ENCODE measurements at places on chromosomes 12 and 14. TPM values are rescaled to one million over a fixed set of nuclear protein-coding genes. Genes with fewer than 3 reads are reported as not detected.

DNA sequence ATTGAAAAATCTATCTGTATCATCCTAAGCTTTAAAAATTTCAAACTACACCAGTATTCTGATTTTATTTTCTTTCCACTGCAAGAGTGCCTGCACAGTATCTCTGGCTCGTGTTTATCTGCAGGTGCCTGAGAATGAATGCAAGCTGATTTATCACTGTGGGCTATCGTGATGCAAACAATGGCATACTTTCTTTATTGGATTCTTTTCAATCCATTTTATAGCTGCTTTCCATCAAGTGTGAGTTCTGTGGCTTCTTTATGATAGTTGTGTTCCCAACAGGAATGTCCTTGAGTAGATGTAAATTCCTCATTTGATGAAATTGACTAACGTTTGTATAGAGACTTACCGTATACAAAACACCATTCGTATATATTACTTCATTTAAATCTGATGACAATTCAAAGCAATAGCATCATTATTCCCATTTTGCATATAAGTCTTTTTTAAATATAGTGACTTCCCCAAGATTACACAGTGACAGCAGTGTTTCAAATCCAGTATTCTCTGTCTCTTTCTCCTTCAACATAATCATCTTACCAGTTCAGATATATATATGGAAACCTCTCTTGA lies 160.3 kb upstream of the ABCD2 start:
- no peak for DNase-seq

DNA sequence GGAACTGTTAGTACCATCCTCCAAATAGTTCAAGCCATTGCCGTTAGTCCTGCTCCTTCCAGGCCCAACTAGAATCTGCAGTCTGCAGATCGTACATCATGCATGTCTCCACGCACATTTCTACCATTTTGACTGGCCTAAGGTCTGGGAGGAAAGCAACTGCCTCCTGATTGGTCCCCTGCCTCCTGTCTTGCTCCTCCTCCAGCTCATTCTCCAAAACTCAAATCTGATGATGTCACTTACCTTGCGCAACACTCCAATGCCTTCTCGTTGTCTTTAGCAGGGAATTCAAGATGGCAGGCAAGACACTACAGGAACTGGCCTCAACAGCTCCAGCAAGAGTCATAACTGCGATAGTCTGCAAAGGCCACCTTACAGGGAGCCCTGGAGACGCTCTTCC lies 9.7 kb upstream of the HCAR1 start:
- no peak for DNase-seq

KLRC1 gene
- 1.4 TPM for total RNA-seq

DNA sequence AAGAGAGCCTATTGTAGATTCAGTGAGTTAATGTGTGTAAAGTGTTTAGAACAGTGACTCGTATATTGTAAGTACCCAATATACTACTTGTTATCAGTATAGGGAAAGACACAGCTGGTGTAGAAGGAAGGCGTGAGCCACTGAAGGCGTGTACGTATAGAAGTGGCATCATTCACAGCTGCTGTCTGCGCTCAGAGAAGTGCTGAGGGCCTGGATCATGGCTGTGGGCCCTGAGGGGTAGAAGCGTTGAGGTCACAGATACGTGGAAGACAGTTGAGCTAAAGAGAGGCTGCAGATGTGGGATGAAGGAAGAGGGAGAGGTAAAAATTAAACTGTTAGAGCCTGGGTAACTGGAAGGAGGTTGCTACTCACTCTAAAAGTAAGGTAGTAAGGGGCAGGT lies 5.9 kb downstream of the C12orf75 start:
- no peak for DNase-seq

DNA sequence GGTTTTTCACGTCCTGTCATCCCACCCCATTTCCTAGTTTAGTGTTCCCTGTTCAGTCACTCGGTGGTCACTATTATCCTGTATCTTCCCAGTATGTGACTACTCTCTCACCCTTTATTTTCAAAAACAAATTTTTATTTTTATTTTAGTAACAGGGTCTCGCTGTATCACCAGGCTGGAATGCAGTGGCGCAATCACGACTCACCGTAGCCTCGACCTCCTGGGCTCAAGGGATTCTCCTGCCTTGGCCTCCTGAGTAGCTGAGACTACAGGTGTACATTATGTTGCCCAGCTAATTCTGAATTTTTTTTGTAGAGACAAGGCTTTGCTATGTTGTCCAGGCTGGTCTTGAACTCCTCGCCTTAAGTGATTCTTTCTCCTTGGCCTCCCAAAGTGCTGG lies 20.1 kb upstream of the PRICKLE1 start:
- no peak for DNase-seq

DNA sequence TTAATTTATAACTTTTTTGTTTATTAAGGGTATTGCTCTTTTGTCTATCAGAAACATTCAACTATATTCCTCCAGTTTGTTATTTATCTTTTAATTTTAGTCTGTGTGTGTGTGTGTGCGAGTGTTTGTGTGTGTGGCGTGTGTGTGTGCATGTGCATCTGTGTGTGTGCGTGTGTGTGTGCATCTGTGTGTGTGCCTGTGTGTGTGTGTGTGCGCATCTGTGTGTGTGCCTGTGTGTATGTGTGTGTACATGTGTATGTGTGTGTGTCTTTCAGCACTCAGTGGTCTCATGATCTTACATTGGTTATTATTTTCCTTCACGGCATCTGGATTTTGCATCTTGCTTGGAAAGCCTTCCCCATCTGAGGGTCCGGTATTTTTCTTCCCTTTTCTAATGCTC lies 281.1 kb upstream of the RTL1 start:
- DNase-seq, result no peak

EMC9 gene
- 22.1 TPM for total RNA-seq

DNAI7 gene
- 5.3 TPM for total RNA-seq

DNA sequence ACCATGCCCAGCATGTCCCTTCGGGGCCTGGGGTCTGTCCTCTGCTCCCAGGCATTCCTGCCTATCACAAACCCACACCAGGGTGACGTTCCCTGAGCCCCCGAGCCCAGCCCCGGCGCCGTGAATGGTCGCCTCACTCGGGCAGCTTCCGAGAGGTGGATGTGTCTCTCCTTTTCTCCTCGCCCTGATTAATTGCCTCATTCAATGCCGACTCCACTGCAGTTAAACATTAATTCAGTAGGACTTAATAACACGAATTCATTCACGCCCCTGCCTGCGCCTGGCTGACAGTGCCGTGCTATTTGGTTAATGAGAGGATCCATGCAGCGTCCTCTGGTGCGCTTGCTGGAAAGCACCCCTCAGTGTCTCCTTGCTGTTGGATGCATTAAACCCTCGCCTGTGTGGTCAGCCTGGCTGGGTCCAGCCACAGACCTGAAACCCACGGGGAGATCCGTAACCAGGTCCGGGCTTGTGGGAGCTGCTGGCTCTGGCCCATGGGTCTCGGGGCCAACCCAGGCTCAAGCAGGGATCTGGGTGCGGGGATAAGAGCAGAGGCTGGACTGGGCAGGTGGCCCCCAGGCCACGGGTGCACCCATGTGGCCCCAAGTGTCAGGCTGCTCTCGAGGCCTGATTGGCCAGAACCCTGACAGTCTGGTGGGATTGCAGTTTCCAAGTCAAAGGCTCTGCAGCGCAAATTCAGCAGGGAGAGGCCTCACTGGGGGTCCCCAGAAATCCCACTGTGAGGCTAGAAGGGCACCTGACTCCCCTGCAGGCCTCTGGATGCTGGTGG lies 55.4 kb downstream of the FBRSL1 start:
- DNase-seq, result no peak

- DNase-seq, result no peak
Observed at GRCh38 chr12:15527201-15528080, 205.1 kb downstream of the PTPRO start.

DNA sequence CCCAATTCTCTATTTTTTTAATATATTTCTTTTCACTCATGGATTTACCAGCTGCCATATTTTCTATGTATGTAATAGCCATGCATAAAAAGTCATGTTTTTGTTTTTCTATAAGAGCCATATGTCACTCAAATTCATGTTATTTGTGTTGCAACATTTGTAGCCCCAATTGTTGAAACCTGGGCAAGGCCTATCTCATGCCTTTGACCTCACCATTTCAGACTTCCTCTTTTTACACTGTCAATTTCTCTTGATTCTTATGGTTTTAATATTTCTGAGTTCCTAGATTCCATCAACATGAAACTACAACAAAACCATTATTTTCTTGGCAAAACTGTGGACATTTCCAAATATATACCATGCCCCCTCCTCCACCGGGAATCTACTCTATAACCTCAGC lies 647.5 kb downstream of the C12orf50 start:
- DNase-seq, result no peak

GRCh38 chr12:57127101-57127725 lies 1.1 kb upstream of the LRP1 start:
- DNase-seq, result peak; percentile 84

DNA sequence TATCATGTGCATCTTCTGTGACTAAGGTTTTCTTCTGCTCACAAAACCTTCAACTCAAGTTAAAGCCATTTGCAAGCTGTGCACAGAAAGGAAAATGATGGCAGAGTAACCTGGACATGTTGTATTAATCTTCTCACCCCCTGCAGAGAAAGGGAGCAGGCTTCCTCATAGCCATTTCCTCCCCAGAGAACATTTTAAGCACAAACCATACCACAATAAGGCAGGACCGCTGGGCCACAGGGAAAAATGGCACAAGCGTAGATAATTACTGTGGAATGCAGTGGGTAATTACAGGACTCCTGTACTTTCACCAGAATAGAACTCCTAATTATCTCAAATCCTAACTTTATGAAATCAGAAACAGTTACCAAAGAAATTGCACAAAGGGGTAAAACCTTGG lies 215.7 kb downstream of the KIF21A start:
- DNase-seq, result no peak

NANOG gene
- total RNA-seq, result 0.16 TPM

IL31 gene
- not detected for total RNA-seq

GRCh38 chr14:90777830-90778485 lies 38.3 kb downstream of the TTC7B start:
- DNase-seq, result no peak

DNA sequence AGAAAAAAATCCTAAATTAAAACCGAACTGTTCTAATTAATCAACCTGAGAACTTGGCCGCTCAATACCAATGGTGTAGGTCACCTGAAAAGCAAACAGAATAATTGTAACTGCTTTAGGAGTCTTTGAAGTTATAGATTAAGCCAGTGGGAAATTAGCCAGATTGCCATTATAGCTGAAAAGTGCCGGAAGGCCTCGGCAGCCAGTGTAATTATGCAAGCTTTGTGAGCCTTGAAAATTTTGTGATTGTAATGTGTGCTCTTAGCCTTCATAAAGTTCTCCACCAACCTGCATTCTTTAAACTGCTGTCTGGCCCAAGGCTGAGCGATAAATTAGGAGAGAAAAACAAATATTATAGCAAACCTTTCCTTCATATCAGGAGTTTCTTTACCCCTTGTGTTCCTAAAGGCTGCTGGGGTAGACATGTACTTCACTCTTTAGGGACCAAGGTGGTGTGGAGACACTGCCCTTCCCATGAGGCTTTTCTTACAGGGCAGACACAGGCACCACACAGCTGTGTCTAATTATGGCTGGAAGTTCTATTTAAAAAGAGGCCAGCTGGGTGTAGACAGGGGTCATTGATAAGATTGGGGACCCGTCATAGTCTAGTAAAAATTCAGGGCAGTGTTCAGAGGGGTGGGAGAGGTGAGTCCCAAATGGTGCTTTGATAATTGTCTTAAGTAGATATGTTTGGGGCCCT lies 991.2 kb downstream of the FLRT2 start:
- peak; percentile 43 for DNase-seq

GRCh38 chr14:53601409-53601808 lies 355.2 kb downstream of the BMP4 start:
- DNase-seq, result no peak

- DNase-seq, result no peak
Observed at GRCh38 chr12:27343255-27344000, 10.8 kb downstream of the BMAL2 start.

DNA sequence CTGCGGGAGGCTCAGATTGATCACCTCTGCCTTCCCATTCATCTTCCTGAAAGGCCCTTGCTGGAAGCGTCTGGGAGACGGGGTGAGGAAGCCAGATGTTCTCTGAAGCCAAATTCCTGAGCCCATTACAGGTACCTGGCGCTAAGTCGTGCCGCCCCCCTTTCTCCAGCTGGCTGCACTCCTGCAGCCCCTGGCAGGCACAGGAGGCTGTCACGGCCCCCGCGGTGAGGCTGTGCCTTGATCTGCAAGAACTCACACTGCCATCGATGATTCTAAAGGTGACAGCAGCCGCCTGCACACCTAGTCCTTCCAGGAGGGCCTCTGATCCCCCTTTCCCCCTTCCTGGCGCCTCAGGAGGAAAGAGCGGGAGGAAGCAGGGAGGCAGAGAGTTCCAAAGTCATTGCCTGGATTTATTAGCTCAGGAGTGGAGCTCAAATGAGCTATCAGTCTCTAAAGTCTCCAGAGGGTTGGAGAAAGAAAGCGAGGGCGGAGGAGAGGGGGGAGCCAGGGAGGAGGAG lies 106.9 kb downstream of the RFLNA start:
- peak; percentile 89 for DNase-seq

DNA sequence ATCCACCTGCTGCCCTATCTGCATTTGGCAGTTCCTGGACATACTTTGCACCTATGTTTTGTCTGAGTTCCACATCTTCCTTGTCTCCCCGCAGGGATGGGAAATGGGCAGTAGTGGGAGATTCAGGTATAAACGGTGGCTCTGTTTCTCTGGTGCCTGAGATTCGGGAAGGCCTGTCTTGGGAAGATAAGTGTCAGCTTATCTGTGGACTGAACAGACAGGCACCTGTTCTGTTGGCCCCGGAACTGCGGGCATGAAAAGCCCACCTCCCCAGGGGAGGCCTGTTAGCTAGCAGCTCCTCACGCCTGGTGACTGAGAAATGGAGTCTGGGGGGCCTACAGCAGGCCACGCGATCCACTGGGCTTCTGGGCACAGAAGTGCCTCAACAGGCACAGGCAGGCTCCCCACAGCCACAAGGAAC lies 5.8 kb downstream of the PHB2 start:
- no peak for DNase-seq

GRCh38 chr12:53751336-53752191 lies at the start of gene CISTR:
Gene CISTR (minus strand): TSS chr12:53751979.
- peak; percentile 77 for DNase-seq

Data from kidney (tissue), 22 donors.